ENCODE measurements at places on chromosomes 11 and 22. TPM values are rescaled to one million over a fixed set of nuclear protein-coding genes. Genes with fewer than 3 reads are reported as not detected.

Gene KIF18A
- total RNA-seq = 1.7 TPM

Gene UBQLN3
- total RNA-seq = 0.28 TPM

Gene ARHGAP42
- 16.2 TPM for total RNA-seq

Gene MISFA
- 2.8 TPM for total RNA-seq

DNA sequence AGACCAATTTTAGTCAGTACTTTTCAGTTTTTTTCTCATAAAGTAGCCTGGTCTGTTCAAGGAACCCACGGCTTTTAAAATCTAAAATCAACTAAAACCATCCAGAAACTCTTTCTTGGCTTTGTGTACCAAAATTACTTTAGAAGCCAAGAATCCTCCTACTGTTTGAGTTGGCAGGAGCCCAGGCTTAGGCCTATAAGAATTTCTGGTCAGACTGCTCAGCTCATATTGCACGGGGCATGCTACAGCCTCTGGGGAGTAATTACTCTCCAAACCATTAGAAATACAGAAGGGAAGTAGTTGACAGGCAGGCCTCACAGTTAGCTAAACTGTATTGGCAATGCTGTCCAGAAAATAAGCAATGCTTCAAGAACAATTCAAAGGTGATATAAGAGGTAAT lies 1862.9 kb upstream of the RAG2 start:
- peaks cover 17% of the 10 kb centered on the region for H3K4me1 ChIP-seq
- no peaks in the 10 kb centered on the region for H3K27me3 ChIP-seq
- peak; percentile 93 for DNase-seq
- no peak overlapping the region for H3K4me3 ChIP-seq

- H3K27me3 ChIP-seq = no peaks in the 10 kb centered on the region
- no peak overlapping the region for H3K27ac ChIP-seq
- no peak overlapping the region for H3K4me3 ChIP-seq
- peaks cover 54% of the 10 kb centered on the region for H3K4me1 ChIP-seq
- DNase-seq = no peak
These were observed 174.7 kb downstream of the RRAS2 start for GRCh38 chr11:14184028-14184940.

GRCh38 chr11:112606656-112607055 lies 346.0 kb upstream of the PLET1 start:
- H3K4me3 ChIP-seq = no peak overlapping the region
- H3K36me3 ChIP-seq = no peaks in the 10 kb centered on the region
- H3K4me1 ChIP-seq = no peaks in the 10 kb centered on the region
- H3K27me3 ChIP-seq = no peaks in the 10 kb centered on the region
- no peak for DNase-seq

DNA sequence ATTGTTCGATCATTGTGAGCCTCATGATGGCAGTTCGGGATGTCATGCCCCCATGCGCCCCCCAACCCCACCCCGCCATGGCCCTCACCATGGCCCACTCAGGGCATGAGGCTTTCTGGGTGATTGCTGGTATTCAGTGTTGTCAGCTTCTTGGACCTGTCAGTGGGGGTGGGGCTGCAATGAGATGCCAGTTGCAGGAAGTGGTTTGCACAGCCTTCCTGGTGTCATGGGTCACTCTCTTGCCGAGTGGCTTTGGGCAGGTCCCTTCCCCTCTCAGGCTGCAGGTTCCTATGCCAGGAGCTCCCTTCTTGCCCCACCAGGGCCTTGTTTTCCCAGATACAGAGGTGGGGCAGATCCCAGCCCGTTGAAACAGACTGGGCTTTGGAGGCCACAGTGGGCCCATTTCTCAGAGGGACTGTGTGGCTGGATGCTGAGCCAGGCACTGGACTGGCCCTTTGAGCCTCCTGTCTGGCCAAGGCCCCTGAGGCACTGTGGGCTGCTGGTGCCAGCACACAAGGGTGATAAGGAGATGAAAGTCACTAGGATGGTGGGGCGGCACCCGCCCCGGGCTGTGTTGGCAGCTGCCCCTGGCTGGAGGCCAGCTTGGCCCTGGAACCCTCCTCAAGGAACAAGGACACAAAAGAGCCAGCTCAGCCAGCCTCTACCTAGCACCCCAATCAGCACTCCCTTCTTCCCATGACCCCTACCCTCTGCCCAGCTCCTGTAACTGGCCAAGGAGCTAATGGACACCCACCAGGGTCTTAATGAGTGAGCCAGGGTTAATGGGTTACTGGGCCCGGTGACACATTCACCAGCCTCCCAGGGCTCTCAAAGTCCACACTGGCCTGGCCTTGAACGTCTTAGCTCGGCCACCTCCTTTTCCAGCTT lies 1.5 kb upstream of the GGT1 start:
- DNase-seq = peak; percentile 48
- H3K27me3 ChIP-seq = no peaks in the 10 kb centered on the region
- no peak overlapping the region for H3K4me3 ChIP-seq

GRCh38 chr11:93520726-93521509 lies 22.3 kb downstream of the SMCO4 start:
- H3K4me3 ChIP-seq = no peak overlapping the region
- H3K27me3 ChIP-seq = no peaks in the 10 kb centered on the region
- H3K36me3 ChIP-seq = no peaks in the 10 kb centered on the region
- H3K27ac ChIP-seq = no peak overlapping the region
- DNase-seq = no peak
- H3K4me1 ChIP-seq = peaks cover 3% of the 10 kb centered on the region

GRCh38 chr11:65778901-65779668 lies 1.7 kb downstream of the AP5B1 start:
- peak overlapping the region; percentile 41 for H3K27ac ChIP-seq
- H3K4me1 ChIP-seq = peaks cover 8% of the 10 kb centered on the region
- H3K4me3 ChIP-seq = peak overlapping the region; percentile 79
- H3K27me3 ChIP-seq = no peaks in the 10 kb centered on the region

DNA sequence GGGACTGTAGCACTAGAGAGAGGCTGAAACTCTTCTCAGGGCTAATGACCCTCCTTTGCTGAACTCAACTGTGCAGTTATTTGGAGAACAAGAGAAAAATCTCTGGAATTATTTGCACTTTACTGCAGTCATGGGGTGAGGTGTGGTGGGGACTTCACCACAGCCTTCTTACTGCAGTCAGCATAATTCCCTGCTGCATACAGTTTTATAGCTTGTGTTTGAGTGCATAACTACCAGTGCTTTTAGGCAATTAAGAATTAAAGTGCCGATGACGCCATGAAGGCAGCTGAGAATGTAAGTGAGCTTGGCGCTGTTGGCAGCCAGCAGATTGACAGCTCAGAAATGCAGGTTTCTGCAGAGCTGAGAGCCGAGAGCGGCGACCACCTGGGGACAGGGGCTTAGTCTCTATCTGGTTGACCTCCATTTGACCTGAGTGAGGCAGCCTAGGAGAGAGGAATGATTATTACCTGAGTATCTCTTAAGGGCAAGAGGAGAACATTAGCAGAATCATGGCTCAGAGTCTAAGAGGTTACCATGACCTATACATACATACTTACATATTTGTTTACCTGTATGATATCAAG lies 830.0 kb downstream of the NTM start:
- no peak overlapping the region for H3K4me3 ChIP-seq
- no peaks in the 10 kb centered on the region for H3K27me3 ChIP-seq
- H3K27ac ChIP-seq = no peak overlapping the region

DNA sequence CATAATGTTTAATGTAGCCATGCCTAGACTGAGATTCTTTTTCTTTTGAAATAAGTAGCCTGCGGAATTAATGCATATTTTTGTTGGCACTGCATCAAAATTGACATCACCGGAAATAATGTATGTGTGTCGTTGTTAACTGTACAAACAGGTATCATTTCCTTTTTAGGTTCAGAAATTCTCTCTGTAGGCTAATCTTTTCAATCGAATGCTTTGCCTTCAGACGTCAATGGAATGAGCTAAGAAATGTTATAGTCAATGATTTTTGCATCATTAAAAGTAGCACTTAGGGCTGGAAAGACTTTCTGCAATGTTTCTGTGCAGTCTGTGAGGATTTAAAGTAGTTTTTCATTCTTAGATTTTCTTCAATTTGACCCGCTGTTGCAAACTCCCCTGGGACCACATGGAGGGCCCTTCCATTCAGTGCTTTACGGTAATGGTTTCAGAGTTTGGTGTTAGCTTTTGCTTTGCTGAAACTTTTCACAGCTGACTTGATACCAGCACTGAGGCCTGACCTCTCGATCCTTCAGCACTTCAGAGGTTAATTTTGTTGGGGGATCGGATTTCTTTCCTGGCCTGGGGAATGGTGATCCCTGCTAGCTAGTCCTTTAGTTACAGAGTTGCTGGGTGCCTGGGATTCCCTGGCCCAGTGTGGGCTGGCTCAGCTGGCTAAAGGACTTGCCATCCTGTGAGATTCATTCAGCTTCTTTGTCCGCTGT lies 137.8 kb downstream of the DBX1 start:
- H3K36me3 ChIP-seq = no peaks in the 10 kb centered on the region
- H3K4me3 ChIP-seq = no peak overlapping the region
- peaks cover 30% of the 10 kb centered on the region for H3K4me1 ChIP-seq
- H3K27me3 ChIP-seq = no peaks in the 10 kb centered on the region

DNA sequence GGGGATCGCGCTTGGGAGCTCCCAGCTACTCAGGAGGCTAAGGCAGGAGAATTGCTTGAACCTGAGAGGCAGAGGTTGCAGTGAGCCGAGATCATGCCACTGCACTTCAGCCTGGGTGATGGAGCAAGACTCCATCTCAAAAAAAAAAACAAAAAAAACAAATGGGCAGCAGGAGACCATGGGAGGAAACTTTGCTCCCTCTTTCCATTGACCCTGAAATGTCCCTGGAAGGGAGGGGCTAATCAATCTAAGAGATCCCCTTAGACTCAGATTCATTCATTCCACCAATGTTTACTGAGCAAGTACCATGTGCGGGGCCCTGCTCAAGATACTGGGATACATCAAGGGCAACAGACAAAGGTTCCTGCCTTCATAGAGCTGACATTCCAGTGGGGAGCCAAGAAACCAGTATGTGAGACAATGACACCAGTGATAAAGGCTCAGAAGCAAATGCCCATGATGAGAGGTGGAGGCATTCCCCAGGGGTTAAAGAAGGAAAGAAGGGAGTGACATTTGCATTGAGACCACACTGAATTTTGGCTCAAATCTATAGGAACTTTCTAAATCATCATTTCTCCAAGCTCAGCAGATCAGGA lies 37.7 kb upstream of the TFIP11 start:
- H3K4me3 ChIP-seq = no peak overlapping the region
- peaks cover 13% of the 10 kb centered on the region for H3K4me1 ChIP-seq
- no peaks in the 10 kb centered on the region for H3K36me3 ChIP-seq
- peak overlapping the region; percentile 72 for H3K27ac ChIP-seq
- no peaks in the 10 kb centered on the region for H3K27me3 ChIP-seq

- no peak for DNase-seq
- peaks cover 5% of the 10 kb centered on the region for H3K4me1 ChIP-seq
- peaks cover 12% of the 10 kb centered on the region for H3K36me3 ChIP-seq
- H3K27me3 ChIP-seq = no peaks in the 10 kb centered on the region
These were observed 14.3 kb downstream of the LRRC75B start for GRCh38 chr22:24578355-24579257.

GRCh38 chr11:9825315-9825714 lies 161.4 kb downstream of the SWAP70 start:
- DNase-seq = no peak
- H3K4me3 ChIP-seq = no peak overlapping the region
- peaks cover 12% of the 10 kb centered on the region for H3K36me3 ChIP-seq
- H3K4me1 ChIP-seq = no peaks in the 10 kb centered on the region
- H3K27ac ChIP-seq = no peak overlapping the region
- no peaks in the 10 kb centered on the region for H3K27me3 ChIP-seq

DNA sequence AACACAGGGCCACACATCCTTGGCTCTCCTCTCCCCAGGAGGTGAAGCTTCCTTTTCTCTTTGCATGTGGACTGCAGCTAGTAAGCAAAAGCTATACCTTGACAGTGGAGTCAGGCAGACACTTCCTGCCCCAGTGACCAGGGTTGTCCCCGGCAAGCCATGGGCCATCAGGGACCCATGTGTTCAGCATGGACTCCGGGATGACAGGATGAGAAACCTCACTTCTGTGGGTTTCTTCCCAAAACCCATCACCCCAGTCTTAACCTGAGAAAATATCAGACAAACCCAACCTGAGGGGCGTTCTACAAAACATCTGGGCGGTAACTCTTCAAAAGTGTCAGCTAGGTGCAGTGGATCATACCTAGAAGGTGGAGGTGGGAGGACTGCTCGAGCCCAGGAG lies 40.2 kb downstream of the GNB1L start:
- no peak overlapping the region for H3K27ac ChIP-seq
- no peaks in the 10 kb centered on the region for H3K27me3 ChIP-seq
- DNase-seq = no peak
- H3K4me3 ChIP-seq = no peak overlapping the region
- H3K36me3 ChIP-seq = no peaks in the 10 kb centered on the region
- no peaks in the 10 kb centered on the region for H3K4me1 ChIP-seq

- H3K27ac ChIP-seq = no peak overlapping the region
- H3K27me3 ChIP-seq = no peaks in the 10 kb centered on the region
- no peaks in the 10 kb centered on the region for H3K36me3 ChIP-seq
- no peak overlapping the region for H3K4me3 ChIP-seq
- no peaks in the 10 kb centered on the region for H3K4me1 ChIP-seq
These were observed 18.2 kb downstream of the KCNJ1 start for GRCh38 chr11:128848815-128849455.

GRCh38 chr22:24803064-24803542 lies 2.9 kb upstream of the SGSM1 start:
- peak; percentile 37 for DNase-seq
- H3K27ac ChIP-seq = no peak overlapping the region
- no peaks in the 10 kb centered on the region for H3K36me3 ChIP-seq
- no peak overlapping the region for H3K4me3 ChIP-seq

DNA sequence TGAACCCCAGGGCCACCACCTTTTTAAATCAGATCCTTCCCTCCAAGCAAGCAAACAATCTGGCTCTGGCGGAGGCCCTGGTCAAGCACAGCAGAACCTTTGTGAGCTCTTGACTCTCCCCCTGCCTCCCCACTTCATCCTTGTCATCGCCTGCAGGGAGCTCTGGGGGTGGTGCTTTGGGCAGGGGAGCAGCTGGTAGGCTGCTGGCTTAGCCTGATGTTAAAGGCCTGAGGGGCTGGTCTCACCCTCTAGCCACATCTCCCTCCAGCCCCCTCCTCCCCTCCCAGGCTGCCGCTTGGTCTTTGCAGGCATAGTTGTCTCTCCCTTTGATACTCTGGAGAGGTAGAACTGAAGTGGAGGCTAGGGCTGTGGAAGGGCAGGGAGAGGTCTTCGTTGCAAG lies 50.9 kb downstream of the THAP12 start:
- no peak overlapping the region for H3K27ac ChIP-seq
- no peaks in the 10 kb centered on the region for H3K27me3 ChIP-seq
- H3K4me1 ChIP-seq = peaks cover 4% of the 10 kb centered on the region

- H3K4me3 ChIP-seq = no peak within 1 kb of the TSS
- peaks cover 26% of the 10 kb centered on the region for H3K27me3 ChIP-seq
- peak; percentile 65 for DNase-seq
- peak within 1 kb of the TSS; percentile 3 for H3K27ac ChIP-seq
- no peaks in the 10 kb centered on the region for H3K36me3 ChIP-seq
These were observed at the start of gene ANO1 for GRCh38 chr11:70078095-70078780. Gene ANO1 (plus strand): TSS chr11:70078317. CDS start chr11:70078607, 290 bp downstream.

DNA sequence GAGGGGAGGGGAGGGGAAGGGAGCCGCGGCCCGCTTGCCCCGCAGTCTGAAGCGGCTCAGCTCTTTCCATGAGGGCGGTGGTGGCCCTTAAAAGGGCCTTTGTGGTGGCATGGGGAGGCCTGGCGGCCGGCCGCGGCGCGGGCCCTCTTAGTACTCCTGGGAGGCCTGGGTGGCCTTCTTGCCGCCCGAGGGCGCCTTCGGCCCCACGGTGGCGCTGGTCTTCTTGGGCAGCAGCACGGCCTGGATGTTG lies 6.9 kb downstream of the DPAGT1 start:
- no peak for DNase-seq
- peaks cover 33% of the 10 kb centered on the region for H3K36me3 ChIP-seq
- H3K27ac ChIP-seq = peak overlapping the region; percentile 92
- no peaks in the 10 kb centered on the region for H3K27me3 ChIP-seq
- peaks cover 8% of the 10 kb centered on the region for H3K4me1 ChIP-seq
- H3K4me3 ChIP-seq = peak overlapping the region; percentile 73

Data from lung (tissue), 17 donors.